ENCODE measurements at places on chromosomes 2 and 18.

GRCh38 chr2:119198240-119198840 is 25.3 kb upstream of the STEAP3 start:
- no peak for DNase-seq

DNA sequence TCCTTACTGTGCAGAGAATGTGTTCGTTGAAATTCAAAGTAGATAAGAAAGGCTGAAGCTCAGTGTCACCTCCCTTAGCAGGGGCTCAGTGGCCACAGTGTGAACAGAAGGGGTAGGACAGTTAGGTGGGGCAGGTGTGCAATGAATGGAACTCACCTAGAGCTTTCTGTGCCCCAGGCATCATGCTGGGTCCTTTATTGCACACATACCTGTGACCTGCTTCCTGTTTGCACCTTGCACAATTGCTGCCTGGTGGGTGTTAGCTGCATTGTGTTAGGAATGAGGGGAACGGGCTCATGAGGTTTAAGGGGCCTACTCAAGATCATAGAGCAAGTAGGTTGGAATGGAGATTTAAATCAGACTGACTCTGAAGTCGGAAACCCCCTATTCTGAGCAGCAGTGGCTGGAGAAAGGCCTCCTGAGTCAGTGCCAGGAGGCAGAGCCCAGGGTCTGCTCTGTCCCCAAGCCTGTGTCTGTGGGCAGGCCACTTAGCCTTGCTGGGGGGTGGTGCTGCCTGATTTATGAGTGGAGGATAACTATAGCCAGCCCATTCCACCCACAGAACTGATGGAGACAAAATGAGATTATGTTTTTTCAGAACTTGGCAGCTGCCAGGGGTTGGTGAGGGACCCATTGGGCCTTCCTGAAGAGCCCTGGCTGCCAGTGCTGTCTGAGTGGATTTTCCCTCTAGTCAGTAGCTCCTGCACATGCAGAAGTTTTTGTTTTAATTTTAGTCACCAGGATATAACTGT is 76.2 kb downstream of the NPAS2 start:
- DNase-seq: no peak

- DNase-seq: no peak
Measured at GRCh38 chr2:28427741-28428415, 35.2 kb downstream of the FOSL2 start.

DNA sequence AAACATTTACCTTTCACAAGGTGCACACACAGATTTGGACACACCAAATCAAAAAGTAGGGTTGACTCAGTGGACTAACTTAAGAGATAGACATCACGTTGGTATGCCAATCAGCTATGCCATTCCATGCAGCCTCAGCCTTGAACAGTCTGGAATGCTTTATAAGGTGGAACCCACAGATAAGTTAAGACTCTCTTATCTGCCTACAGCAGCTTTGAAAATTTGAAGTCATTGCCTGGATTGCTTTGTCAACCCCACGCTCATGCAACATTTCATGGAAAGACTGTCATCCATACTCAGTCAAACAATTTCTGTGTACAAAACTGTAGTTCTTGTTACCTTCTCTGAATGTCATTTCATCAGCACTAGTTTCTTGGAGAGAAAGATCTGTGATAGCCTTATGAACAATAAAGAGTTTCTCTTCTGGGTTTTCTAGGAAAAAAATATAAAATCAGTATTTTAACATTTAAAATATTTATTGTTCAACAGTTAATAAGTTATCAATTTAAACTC is 1.2 kb downstream of the ERMN start:
- no peak for DNase-seq

GRCh38 chr2:70753902-70754301 is 14.1 kb downstream of the ADD2 start:
- no peak for DNase-seq

DNA sequence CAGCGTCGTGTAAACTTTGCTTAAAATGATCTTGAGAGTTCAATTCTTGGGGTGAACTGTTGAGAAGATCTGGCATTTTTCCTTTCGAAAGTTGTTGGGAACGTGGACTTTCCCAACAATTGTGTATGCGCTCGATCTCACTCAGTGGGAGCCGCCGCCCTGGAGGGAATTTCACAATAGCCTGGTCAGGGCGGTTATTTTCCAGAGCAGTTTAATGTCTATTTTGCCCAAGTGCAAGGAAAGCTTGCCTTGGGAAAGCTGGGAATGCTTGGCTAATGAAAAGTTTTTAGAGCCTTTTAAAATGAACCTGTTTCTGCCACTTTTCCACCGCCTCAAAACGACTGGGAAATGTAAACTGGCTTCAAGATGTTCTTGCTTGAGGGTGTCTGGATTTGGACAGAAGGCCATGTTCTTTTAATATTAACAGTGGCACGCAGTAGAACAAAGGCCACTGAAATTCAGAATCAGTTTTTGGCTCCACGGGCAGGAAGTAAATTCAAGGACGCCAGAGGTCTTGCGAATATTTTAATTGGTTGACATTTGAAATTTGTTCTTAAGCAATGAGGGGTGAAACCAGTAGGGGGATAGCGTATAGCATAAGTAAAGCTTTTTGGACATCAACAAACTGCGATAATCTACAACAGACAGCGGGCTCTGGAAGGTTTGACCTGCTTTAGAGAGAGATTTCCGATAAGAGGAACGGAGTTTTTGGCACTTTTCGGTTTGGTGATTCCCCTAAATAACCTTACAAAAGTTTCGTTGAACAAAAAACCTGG is 1.2 kb downstream of the CFLAR start:
- DNase-seq: peak; percentile 73

DNA sequence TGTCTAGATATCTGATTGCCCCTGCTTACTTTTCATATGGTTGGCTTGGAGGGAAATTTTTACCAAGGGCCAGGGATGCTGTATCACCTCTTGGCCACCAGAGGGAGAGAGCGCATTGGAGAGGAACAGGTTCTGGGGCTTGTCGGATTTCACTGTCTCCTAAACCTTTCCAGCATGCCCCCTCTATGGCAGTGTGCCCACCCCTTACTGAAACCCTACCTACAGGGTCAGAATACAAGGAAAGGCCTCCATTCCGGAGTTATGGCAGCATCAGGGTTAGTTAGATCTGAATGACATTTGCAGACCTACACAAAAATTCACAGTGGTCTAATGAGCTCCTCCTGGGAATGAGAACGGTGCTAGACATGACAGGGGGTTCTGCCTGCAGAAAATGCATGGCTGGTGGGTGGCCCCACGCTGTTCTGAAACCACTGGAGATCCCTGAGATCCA is 5.8 kb downstream of the SLC14A2 start:
- DNase-seq: peak; percentile 59

DNA sequence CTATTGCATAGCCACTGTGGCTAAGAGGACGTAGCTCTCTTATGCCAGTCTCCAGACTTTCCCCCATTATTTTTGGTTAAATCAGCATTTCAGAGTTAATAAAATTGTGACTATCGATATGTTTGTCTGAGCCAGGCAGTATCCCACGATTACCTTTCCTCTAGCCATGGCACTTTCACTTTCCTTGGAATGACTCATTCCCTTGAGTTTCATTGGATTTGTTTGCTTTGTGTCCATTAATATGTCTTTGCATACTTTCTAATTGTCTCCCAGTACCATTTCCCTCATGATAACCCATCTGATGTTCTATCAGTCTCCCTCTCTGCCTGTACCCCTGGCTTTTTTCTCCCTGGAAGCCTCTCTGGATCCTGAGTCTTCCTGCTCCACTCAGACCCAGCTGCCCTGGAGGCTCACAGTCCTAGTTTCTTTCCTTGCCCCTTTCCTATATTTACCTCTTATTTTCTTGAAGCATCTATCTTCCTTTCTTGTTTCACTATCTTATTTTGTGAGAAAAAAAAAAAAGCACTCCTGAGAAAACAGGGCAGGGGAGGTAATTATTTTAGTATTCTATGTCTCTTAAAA is 126.1 kb downstream of the MTX2 start:
- DNase-seq: no peak

DNA sequence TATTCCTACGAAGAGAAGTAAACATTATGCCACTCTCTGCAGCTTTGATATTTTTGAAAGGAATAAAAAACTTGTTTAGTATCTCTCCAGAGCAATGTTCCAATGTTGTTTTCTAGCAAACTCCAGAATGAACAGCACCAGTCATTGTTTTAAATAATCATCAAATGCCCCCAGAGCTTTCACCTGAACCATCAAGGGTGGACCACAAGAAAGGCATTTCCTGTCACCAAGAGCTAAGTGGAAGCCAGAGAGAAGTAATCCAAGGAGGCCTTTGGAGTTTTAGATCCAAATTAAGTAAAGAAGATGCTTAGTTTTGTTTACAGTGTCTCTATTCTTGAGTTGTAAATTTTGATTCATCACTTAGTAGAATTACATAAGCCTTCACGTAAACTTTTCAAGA is 559.0 kb downstream of the ARHGAP15 start:
- DNase-seq: no peak

DNA sequence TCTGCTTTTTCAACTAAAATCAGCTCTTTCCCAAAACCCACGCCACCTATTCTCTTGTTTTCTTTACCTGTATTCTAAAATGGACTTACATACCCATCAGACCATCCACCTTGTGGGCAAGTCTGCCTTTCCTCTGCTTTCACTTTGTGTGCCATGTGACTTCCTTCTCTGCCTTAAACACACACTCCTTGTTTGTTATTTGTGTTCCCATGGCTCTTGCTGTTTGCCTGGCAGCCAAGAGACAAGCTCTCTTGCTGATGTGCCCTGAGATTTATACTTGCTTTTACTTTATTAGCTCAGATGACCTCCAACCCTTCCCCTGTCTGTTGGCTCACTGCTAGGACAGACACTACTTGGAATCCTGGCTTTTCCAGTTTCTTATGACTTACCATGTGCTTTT is 309.7 kb upstream of the LRRTM4 start:
- DNase-seq: no peak

- no peak for DNase-seq
Measured at GRCh38 chr18:55149994-55150393, 190.7 kb upstream of the CCDC68 start.
